ENCODE measurements at places on chromosomes 12 and 14.

GRCh38 chr12:58496411-58497190, 423.7 kb downstream of the LRIG3 start:
- DNase-seq = no peak

GRCh38 chr14:104119119-104119487, 19.3 kb upstream of the KIF26A start:
- DNase-seq = no peak

GRCh38 chr12:47735649-47736048, 10.4 kb upstream of the ENDOU start:
- DNase-seq = no peak

GRCh38 chr14:98028162-98028561, 1231.0 kb downstream of the VRK1 start:
- no peak for DNase-seq

DNA sequence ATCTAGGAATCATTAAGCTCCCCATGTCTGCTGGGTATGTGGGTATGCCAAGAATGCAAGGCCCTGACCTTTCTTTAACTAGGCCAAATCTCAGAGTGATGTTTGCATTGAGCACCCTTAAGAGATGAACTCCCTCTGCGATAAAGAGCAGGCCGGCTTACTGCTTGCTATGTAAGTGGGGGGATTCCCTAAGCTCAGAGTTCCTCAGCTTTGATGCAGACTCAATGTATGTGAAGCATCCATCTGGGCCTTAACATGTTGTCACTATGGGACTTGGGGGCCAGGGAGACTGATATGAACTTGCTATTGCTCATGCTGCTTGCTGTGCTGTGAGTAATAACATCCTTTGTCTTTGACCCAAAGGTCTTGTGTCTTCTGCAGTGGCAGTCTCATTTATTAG, 149.7 kb downstream of the C12orf75 start:
- DNase-seq = no peak

- DNase-seq = no peak
These were observed 56.0 kb downstream of the TTC9 start for GRCh38 chr14:70697701-70698100.

- DNase-seq = no peak
These were observed 2.6 kb downstream of the DCN start for GRCh38 chr12:91179966-91180561.

All from GM19239 (cell line).